ENCODE measurements at places on chromosomes 7 and 10.
A peak's percentile ranks its signal among the peaks of the same experiment; 100 is the strongest.

DNA sequence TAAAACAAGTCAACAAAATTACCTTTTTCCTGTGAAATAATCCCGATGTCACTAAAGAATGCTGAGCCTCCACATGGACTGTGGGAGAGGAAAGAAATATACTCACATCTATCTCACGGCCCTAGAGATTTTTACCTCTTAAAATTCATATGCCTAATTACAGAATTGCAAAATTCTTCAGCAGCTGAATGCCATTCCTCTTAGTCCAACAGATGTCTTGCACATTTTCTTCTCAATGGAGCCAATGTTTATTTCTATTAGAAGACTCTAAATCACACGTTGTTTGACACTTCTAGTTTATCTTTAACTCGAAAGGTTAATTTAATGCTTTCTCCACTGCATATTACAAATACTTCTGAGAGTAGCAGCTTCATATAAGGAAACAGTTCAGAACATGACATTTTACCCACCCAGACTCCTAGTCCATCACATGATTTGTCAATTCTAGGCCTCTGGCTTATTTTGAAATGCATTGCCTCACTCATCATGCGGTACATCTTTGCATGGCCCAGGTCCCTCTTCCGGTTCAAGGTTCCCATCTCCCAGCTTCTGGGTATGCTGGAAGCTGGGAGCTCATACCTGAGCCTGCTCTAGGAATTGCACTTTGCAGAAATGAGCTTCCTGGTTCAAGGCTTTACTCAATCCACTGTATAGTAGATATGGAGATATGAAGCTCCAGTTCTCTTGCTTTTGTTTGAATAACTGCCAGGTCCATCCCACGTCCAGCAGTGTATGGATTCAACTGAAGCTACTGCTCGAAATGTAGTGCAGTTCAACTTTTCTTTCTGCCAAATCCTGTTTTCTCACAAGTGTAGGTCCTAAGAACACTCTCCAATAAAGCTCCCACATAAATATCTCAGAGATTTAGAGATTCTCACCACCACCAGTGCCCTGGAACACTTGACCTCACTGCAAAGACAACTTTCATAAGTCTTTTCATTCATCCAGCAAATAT is 306.2 kb downstream of the GPR37 start:
- no peak for DNase-seq

DNA sequence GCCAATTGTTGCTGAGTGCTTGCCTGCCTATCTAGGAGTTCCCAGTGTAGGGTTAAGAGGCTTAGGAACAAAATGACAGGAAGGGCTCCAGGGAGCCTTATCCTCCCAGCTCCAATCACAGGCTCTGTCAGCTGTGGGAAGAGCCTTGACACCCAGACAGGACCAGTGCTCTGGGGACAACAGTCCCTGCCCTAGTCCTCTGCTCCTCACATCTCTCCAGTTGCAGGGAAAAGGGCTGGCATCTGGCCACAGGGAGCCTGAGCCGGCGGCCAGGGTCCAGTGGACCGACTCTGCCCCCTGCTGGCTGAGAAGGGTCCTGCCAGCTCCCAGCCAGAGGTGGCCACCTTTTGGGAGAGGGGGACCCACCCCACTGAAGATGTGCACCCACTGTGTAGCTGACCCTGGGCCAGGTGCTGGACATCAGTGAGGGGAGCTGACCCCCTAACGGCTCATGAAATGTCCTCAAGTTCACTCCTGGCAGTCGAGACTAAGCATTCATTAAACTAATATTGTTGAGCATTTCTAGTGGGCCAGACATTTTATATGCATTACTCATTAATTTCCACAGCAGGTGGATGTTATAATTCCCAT is 17.6 kb downstream of the DNAJB12 start:
- peak; percentile 58 for DNase-seq

- no peak for DNase-seq
Measured at GRCh38 chr10:125248489-125248888, 88.1 kb upstream of the CTBP2 start.

- no peak for DNase-seq
Measured at GRCh38 chr10:97019213-97019844, 166.4 kb downstream of the SLIT1 start.

DNA sequence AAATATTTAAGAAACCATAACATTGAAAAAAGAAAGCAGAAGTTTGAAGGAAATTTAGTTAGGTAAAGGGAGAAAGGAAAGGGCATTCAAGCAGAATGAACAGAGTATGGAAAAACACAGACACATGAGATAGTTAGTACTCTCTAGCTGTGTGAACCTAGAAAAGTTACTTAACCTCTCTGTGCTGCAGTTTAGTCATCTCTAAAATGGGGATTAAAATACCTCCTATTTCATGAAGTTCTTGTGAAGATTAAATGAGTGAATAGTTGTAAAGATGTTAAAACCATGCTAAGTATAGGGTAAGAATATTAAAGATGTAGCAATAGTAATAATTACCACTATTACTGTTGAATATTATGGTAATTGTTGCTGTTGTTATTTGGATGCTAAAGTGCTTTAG is 269.6 kb downstream of the SLC25A13 start:
- no peak for DNase-seq

- DNase-seq: no peak
Measured at GRCh38 chr7:55509322-55509721, 63.0 kb downstream of the VOPP1 start.

DNA sequence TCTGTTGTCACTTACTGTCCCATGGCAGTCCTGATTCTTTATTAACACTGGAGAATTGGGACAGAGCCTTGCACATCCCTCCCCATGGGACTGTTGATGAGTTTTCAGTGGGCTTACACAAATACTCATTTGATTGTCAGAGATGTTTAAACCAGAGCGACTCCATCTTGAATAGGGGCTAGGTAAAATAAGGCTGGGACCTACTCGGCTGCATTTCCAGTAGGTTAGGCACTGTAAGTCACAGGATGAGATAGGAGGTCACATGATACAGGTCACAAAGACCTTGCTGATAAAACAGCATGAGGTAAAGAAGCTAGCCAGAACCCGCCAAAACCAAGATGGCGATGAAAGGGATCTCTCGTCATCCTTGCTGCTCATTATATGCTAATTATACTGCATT is 47.6 kb upstream of the JCAD start:
- DNase-seq: no peak

GRCh38 chr7:25314094-25314730 is 85.9 kb upstream of the NPVF start:
- no peak for DNase-seq

DNA sequence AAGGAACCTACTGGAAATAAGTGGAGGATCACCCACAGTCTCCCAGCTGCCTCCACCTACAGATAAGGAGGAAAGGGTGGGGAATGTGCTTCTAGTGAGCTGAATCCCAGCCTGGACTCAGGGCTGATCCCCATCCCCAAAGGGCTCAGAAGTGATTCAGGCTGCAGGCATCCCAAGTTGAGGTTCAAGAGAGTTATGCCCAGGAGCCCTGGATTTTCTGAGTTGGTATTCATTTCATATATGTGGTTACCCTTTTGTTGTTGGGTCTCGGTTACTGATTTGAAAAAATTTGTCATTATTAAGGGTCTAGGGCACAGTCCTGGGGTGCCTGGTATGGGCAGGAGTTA is 30.0 kb upstream of the SRGN start:
- DNase-seq: no peak

- no peak for DNase-seq
Measured at GRCh38 chr10:86592413-86592812, 61.9 kb upstream of the OPN4 start.

DNA sequence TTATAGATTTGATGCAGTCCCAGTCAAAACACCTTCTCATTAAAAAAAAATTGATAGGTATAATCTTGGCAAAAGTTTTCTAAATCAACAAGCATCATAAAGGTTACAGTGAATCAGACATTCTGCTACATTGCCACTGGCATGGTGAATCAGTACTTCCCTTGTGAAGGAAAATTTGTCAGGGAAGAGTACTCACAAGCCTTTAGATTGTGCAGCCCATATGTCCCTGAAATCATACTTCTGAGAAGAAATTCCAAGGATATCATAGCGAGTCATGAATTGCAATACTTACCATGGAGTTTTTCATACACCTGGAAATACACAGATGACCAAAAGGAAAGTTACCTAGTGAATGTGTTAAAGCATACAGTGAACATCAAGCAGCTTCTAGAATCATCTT is 17.2 kb downstream of the VSTM2A start:
- DNase-seq: no peak

All from activated T-cell treated with anti-CD3 and anti-CD28 coated beads for 4 hours (primary cell).